ENCODE measurements at places on chromosomes 3 and 15.

- no peak for DNase-seq
Observed at GRCh38 chr3:40097131-40098117, 212.1 kb upstream of the EIF1B start.

DNA sequence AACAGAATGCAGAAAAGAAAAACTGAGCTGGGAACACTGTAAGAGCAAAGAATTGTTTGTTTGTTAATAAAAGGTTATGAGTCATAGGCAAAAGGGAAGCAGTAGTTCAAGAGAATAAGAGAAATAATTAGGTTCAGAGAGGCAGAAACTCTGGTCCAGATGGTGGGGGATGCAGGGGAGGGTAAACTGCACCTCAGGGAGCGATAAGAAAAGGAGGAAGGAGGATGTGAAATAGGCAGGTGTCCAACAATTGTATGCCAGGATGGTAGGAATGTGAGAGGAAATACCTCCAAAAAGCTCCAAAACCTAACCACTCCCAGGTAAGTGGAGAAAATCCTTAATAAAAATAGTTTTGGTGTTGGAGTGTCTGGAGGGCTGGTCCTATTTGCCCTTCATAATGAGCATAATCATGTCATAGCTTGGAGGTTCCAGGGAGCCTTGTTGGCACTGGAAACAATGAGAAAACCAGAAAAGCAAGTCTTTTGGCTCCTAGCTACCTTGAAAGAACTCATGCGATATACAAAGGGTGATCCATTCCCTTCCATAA lies 405.4 kb upstream of the TBL1XR1 start:
- DNase-seq = no peak

DNA sequence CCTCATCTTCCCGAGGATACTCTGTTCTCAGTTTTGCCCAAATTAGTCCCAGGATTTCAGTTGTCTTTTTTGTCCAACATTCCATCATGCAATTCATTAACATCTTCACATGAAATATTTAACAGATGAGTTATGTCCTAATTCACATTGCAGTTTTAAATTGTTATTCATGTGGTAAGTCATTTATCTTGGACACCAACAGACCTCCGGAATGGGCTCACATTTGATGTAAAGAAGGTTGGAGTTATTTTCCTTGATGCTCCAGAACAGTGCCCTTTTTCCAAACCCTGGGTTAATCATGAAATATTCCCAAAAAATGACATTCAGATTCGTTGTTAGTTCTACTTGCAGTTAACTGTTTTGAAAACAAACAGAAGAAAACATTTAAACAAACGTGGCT lies 32.8 kb upstream of the LRTM1 start:
- DNase-seq = no peak

- DNase-seq = no peak
Observed at GRCh38 chr3:15708882-15709677, 88.7 kb downstream of the ANKRD28 start.

DNA sequence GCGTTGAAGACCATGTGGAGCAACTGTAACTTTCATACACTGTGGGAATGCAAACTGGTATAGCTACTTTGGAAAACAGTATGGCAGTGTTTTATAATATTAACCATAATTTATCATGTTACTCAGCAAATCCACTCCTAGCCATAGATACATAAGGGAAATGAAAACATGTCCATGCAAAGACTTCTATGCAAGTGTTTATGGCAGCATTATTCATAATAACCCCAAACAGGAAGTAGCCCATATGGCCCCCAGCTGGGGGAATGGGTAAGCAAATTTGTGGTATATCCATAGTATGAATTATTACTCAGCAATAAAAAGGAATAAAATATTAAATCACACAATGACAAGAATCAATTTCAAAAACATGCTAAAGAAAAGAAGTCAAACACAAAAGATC lies 23.0 kb upstream of the GATA2 start:
- DNase-seq = no peak

DNA sequence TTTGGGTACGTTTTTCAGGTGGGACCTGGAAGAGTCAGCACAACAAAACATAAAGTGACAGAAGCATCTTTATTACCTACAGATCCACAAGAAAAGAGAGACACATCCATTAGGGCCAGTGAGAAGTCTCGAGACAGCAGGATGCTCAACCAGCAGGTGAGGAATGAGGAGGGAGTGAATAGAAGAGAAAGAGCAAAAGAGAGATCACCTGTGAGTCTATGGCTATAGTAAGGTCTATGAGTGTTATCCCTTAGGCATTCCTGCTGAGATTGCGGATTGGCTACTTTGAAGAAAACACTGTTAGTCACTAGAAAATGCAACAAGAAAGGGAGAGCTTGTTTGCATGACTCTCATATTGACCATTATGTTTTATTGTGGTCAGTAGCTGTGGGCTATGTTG lies 1556.2 kb upstream of the GBE1 start:
- DNase-seq = no peak

GRCh38 chr3:158830391-158830790 lies 28.5 kb downstream of the MFSD1 start:
- DNase-seq = no peak

Data from uterus (tissue), 4 donors.